ENCODE measurements at places on chromosomes 6 and 20. TPM values are rescaled to one million over a fixed set of nuclear protein-coding genes. Genes with fewer than 3 reads are reported as not detected.

Gene SNAI1
- 12.8 TPM for total RNA-seq

Gene SYNGAP1
- total RNA-seq, result 3.7 TPM

Gene CAGE1
- not detected for total RNA-seq

Gene BNIP5
- not detected for total RNA-seq

Gene KATNA1
- total RNA-seq, result 9.3 TPM

Gene ZBTB46
- 0.88 TPM for total RNA-seq

Gene THBD
- total RNA-seq, result 71.5 TPM

Gene PROCR
- total RNA-seq, result 133 TPM

Gene AGPAT4
- 5.3 TPM for total RNA-seq

All from A549 treated with ZK216348 at 1 μM for 4 hours (cell line).